Fibroblast of skin of right quadriceps (primary cell): ENCODE measurements at places on chromosomes 2 and 18.

DNA sequence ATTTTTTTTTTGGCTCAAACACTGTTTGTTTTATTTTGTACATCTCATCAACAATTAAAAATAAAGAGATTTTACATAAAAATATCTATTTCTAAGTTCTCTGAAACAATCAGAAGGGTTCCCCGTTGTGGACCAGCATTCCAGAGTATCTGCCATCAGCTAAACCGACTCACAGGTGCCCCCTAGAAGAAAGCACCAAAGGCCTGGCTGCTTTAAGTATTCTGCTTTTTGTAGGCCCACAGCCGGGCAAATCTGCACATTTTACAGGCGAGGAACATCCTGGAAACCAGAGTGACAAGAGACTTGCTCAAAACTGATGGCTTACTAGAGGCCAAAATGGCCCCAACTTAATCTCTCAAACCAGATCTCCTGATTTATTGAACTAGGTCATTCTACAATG, 82.2 kb upstream of the SETBP1 start:
- DNase-seq: no peak

GRCh38 chr18:31044926-31045325, 2.4 kb upstream of the DSC3 start:
- no peak for DNase-seq

GRCh38 chr2:66305718-66306117, 129.2 kb upstream of the MEIS1 start:
- DNase-seq: no peak

GRCh38 chr18:78713726-78714125, 265.9 kb upstream of the SALL3 start:
- no peak for DNase-seq

DNA sequence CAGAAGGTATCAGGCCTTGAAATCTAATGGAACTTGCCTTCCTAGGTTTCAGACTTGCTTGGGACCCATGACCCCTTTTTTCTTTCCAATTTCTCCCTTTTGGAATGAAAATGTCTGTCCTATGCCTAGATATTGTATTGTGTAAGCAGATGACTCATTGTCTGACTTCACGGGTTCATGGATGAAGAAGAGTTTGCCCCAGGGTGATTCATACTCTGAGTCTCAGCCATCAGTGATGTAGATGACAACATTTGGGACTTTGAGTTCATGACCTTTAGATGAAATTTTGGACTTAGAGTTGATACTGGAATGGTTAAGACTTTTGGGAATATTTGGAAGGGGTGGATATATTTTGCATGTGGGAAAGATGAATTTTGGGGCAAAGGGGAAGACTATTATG, 11.2 kb upstream of the SCYGR5 start:
- peak; percentile 83 for DNase-seq

DNA sequence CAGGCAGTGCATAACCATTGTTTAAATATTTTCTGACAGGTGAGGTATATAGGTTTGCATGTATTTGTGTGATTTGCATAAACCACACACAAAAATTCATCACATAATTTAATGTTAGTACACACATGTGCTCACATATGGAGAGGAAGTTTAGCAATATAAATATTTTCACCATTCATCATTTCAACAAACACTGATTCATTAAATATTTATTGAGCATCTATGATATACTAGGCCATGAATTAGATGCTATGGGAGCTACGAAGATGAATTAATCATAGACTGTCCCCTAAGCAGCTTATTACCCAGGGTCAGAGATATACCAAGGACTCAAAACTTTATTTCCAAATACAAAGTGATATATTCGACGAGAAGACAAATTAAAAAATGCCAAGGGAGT, 311.6 kb upstream of the PIK3C3 start:
- DNase-seq: peak; percentile 12

DNA sequence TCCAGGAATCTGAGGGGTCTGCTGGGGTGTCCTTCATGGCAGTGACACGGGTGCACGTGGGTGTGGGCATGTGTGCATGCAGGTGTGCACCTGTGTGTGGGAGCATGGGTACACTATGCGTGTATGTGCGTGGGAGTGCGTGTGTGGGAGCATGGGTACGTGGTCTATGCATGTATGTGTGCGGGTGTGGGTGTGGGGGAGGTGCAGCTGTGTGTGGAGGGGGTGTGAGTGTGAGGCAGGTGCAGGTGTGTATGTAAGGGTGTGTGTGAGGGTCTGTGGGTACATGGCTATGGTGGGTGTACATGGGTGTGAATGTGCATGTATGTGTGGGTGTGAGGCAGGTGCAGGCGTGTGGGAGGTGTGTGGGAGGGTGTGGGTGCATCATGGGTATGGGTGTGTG, 36.3 kb downstream of the EIPR1 start:
- no peak for DNase-seq
